ENCODE measurements at places on chromosomes 7 and 10. TPM values are rescaled to one million over a fixed set of nuclear protein-coding genes. Genes with fewer than 3 reads are reported as not detected.

SPDYE2B gene
- not detected for total RNA-seq

AZGP1 gene
- not detected for total RNA-seq

ADCYAP1R1 gene
- not detected for total RNA-seq

NANOS1 gene
- 8.7 TPM for total RNA-seq

TNS3 gene
- total RNA-seq, result 21.1 TPM

ANKRD1 gene
- total RNA-seq, result 178 TPM

TRA2A gene
- total RNA-seq, result 16.2 TPM
